ENCODE measurements at places on chromosomes 7 and 10. TPM values are rescaled to one million over a fixed set of nuclear protein-coding genes. Genes with fewer than 3 reads are reported as not detected.

Gene SLC26A4
- 1.1 TPM for total RNA-seq

GRCh38 chr7:41107330-41107937, 595.5 kb downstream of the INHBA start:
- no peak for DNase-seq

Gene NUTM2D
- 2.7 TPM for total RNA-seq

Gene RBM20
- total RNA-seq: 1.9 TPM

DNA sequence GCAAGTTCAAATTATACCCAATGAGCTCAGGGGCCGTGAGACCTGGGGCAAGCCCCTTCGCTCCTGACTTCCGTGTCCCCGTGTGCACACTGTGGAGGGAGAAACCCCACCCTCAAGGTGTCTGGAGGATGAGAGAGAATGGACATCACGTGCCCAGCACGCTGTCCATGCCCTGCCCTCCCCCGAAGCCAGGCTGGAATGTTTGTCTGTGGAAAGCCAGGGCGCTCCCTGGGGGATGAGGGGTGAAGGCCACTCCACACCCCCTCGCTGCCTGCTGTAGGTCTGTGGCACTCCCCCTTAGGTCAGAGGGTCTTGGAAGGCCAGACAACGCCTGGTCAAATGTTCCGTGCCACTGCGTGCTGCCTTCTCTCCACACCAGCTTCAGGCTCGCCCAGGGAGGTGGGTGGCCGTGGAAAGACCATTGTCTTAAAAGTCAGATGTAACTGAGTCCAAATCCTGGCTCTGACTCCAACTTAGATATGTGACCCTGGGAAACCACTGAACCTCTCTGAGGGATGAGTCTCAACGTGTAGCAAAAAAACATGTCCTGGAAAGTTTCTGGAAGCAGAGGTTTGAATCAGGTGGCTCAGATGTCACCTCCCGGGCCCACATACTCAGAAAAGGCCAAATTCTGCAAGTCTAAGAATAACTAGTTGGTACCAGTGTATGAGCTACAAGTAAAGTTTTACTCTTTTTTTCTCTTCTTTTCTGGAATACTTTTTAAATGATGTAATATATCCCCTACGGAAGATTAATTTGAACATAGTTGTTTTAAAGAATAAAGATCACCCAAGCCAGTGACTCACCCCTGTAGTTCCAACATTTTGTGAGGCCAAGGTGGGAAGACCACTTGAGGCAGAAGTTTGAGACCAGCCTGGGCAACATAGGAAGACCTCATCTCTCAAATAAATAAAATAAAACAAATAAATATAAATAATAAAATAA, 24.9 kb downstream of the RCC1L start:
- DNase-seq: no peak

DNA sequence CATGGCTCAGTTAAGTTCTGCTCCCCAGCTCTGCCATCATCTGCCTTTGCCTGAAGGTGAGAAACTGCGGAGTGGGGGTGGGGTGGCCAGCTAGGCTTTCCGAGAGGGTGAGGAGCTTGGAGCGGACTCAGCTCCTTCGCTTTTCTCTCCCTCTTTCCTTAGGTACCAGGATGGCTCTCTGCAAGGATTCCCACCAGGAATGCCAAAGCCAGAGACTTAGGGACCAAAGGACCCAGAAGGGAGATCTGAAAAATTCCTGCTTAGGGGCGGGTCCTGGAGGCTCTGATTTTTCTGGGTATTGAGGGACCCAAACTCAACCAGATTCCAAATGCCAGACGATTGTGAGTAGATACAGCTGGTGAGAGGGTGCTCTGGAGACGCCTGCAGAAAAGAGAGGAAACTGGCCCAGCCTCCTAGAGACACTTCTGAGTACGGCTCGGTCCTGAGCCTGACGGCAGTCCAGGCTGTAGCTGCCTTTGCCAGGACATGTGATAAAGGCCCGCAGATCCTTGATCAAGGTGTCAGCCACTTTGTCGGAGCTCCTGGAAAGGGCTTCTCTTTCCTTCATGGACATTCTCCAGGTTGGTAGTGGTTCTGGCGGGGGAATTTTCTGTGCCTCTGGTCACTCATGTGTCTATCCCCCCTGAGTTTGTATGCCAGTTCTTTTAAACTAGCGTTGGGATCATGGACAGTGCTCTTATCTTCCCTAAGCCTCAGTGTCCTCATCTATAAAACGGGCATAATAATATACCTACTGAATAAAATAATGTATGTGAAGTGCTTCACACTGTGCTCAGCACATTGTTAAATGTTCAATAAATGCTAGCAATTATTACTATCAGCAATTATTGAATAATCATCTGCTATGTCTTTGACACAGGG, 42.5 kb upstream of the BTRC start:
- DNase-seq: no peak

DNA sequence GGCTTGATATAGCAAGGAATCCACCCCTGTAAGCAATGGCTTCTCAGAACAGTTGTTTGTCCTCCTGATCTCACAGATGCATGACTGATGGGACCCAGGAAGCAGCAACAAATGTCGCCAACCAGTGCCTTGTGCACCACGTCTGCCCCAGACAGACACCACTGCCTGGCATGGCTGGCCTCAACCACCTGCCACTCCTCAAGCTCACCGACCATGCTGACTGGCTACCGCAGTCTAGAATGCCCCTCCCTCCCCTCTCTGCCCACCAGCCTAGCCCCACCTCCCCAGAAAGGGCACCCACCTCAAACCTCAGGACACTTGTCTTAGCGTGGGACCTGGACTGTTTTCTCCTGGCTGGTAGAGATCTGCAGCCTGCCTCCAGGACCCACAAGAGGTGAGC, 24.0 kb downstream of the LRRC20 start:
- no peak for DNase-seq

Gene PTCD1
- 9.5 TPM for total RNA-seq

Gene CDC14C
- total RNA-seq: not detected

DNA sequence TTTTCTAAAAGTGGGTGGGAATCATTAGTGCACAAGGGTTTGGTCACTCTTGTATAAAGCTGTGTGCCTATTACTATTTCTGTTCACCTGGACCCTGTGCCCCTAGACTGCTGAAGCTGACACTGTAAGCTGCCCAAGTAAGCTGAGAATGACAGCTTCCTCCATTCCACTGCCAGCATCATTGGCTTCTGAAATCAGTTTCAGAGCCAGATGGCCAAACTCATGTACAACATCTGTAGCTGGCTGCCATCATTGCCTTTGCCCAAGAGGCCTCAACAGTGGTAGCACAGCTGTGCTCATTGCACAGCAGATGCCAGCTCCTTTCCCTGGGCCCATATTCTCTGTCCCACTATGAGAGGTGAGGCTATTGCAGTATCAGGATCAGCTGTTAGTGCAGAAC, 165.7 kb downstream of the CPEB3 start:
- no peak for DNase-seq

Gene FOXP2
- 16.7 TPM for total RNA-seq

- DNase-seq: no peak
These were observed 23.9 kb upstream of the AP5Z1 start for GRCh38 chr7:4751398-4751947.

GRCh38 chr7:140485500-140486265, 6.4 kb upstream of the MKRN1 start:
- no peak for DNase-seq

Gene ZNF394
- total RNA-seq: 46.7 TPM

- no peak for DNase-seq
These were observed 21.8 kb downstream of the FGFBP3 start for GRCh38 chr10:91887272-91888076.
